Activated B cell treated with CpG ODN at 0.5 μM for 24 hours (primary cell): ENCODE measurements at places on chromosomes 5 and 9.

GRCh38 chr5:72954389-72954788, 1.5 kb upstream of the FCHO2 start:
- no peak for DNase-seq

- DNase-seq, result no peak
These were observed 101.9 kb downstream of the ADAMTS2 start for GRCh38 chr5:179243333-179243732.

- no peak for DNase-seq
These were observed 583 bp upstream of the TJP2 start for GRCh38 chr9:69173497-69173890.

GRCh38 chr5:17912794-17913193, 278.5 kb downstream of the TAF11L14 start:
- no peak for DNase-seq
